CD8-positive, alpha-beta memory T cell (primary cell): ENCODE measurements at places on chromosomes 2 and 18.

DNA sequence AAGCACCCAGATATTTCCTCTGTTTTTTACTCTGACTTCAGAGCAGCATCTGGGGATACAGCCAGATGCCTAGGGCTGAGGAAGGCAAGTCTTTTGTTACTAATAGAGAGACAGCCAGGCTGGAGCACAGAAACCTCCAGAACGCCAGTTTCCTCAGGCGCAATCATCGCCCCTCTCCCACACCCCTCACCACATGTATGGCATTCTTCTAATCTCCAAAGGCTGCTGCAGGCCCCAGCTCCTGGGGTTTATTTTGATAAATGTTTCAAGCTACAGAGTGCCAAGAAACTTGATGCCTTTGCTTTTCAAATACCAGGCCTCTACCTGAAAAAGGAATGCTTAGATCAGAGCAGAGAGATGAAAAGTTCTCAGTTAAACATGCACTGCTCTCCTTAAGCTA lies 283.6 kb downstream of the RBM43 start:
- DNase-seq = no peak

DNA sequence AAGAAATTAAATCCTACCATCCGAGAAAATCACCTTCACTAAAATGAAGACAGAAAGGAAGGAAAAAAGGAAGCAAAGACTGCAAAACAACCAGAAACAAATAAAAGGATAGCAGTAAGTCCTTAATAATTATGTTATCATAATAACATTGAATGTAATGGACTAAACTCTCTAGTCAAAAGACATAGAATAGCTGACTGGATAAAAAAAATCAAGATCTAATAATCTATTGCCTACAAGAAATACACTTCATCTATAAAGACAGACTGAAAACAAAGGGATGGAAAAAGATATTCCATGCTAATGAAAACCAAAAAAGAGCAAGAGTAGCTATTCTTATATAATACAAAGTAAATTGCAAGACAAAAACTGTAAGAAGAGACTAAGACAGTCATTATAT lies 48.5 kb upstream of the SGPP2 start:
- no peak for DNase-seq

DNA sequence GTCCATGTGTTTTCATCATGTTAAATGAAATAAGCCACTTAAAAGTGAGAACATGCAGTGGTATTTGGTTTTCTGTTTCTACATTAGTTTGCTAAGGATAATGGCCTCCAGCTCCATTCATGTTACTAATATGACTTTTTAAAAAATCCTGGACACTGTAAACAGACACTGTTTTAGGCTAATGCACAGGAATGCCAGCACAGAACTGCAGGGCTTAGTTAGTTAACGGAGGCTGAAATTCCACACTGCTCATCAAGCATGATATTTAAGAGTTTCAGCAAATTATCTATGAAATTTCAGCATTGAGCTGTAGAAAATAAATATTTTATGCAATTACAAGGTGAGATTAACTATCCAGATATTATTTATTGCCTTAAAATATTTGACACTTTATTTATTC lies 42.5 kb upstream of the PAX3 start:
- no peak for DNase-seq

- DNase-seq = no peak
Measured at GRCh38 chr2:37507703-37508102, 163.3 kb downstream of the QPCT start.

DNA sequence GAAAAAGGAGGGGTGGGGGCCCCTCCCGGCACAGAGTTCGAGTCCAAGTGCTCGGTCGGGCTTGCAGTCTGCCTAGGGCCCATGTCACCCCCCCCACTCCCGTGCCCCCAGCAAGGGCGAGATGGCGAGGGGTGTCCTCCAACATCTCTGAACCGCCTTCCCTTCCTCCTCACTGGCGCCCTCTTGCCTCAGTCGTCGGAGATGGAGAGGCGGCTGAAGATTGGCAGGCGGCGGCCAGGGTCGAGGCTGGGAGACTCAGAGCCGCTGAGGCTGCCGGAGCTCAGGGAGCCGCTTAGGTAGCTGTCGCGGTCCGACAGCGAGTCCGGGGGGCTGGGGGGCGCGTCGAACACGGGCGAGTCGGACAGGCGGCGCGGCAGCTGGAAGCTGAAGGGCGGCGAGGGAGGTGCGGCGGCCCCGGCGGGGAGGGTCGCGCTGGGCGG lies 2.3 kb downstream of the ZFP36L2 start:
- DNase-seq = peak; percentile 50

- DNase-seq = no peak
Measured at GRCh38 chr2:189425676-189426075, 15.6 kb upstream of the WDR75 start.

- no peak for DNase-seq
Measured at GRCh38 chr18:46920653-46921052, 3.3 kb downstream of the KATNAL2 start.

- no peak for DNase-seq
Measured at GRCh38 chr2:126913881-126914615, 15.4 kb downstream of the TEX51 start.

DNA sequence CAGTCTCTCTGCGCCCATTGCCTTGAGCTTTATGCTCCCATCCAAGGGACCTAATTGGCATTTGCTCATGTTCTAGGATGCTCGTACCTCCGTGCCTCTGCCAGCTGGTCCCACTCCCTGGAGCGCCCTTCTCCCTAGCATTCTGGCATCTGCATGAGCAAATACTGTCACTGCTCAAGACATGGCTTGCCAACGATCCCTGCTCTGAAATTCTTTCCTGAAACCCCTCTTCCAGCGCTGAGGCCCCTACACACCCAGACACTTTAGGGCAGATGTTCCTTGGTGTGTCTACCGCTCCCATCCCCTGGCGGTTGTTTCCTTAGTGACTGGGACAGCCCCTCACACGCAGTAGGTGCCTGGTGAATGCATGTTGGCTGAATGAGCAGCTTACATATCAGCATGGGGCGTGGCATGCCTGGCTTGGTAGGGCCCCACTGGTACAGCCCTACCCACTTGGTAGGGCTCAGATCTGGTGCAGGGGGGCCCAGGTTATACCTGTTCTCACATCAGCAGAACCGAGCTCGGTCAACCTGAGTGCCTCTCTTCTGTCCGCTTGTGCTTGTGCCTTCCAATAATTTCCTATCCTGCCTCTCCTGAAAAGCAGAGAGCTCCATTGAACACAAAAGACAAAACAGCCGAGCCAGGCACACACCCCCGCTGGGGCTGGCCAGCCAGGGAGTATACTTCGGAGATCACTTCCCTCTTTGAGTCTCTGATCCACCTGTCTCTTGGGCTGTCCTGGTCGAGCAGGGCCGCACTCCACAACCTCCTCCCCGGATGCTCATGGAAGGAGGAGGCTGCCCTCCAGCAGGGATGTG lies 59.2 kb downstream of the INHBB start:
- no peak for DNase-seq
